Endothelial cell of umbilical vein (primary cell): ENCODE measurements at places on chromosomes 5 and 9.

GRCh38 chr5:5179597-5179996 lies 39.5 kb downstream of the ADAMTS16 start:
- DNase-seq, result no peak

DNA sequence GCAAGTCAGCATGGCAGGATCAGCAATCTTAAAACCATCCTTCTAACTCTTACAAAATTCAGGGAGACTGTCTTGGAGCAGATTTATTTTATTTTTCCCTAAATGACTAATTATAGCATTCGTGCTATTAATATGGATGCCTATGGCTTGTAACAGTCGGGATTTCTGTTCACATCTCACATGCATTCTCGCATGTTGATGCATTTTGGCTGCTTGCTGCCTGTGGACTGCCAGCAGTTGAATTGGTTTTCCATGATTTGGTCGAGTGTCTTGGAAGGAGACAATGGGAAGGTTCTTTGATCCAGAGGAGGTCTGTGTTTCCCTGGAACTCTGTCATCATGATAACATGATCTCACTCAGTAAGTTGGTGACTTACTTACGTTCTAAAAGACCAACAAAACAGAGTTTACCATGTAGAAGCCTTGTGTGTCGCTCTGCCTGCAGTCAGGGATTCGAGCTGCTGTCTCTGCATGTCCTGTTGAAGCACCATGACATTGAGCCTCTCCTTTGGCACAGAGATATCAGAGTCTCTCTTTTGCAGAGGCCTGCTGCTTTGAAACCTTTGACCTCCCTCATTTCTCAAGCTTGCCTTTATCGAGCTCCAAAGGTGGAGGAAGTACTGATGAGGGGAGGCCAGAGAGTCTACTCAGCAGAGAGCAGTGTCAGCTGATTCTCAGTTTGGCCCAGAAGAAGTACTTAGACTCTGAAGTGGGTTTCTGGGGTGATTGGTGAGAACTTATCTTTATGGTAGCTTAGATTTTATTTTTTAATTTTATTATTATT lies 82.4 kb downstream of the ARHGAP26 start:
- DNase-seq, result no peak

DNA sequence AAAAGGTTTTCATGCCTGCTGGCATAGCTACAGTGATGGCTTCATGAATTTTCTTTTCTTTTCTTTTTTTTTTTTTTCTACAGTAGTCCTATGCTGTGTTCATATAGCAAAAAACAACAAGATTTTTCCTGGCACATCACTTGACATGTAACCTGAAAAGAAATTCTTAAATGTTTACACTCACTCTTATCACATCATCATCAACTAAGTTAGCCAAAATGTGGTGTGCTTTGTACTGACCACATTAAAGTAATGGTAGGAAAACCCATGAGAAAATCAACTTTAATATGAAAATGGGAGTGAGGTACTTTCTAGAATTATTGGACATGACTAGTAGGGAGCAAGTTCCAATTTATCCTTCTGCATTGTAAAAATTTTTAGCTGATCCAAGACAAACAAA lies 146.7 kb downstream of the SSBP2 start:
- no peak for DNase-seq

DNA sequence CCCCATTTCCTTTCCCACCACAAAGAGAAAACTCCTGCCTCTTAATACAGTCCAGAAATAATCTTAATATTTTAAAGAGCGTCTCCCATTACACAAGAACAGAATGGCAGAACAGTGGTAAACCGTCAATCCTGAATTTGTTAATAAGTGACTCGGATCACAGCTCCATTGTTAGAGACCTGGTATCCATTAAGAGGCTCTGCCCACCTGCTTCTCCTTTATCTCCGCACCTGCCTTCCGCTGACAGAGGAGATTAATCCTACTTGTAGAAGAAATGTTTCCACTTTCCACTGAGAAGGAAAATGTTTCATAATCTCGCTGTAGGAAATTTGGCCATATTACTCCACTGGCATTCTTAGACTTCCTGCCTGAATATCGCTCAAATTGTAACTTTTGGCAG lies 1493.2 kb downstream of the MAT2B start:
- DNase-seq, result no peak

GRCh38 chr9:112757282-112757883 lies 6.8 kb downstream of the SNX30 start:
- no peak for DNase-seq

DNA sequence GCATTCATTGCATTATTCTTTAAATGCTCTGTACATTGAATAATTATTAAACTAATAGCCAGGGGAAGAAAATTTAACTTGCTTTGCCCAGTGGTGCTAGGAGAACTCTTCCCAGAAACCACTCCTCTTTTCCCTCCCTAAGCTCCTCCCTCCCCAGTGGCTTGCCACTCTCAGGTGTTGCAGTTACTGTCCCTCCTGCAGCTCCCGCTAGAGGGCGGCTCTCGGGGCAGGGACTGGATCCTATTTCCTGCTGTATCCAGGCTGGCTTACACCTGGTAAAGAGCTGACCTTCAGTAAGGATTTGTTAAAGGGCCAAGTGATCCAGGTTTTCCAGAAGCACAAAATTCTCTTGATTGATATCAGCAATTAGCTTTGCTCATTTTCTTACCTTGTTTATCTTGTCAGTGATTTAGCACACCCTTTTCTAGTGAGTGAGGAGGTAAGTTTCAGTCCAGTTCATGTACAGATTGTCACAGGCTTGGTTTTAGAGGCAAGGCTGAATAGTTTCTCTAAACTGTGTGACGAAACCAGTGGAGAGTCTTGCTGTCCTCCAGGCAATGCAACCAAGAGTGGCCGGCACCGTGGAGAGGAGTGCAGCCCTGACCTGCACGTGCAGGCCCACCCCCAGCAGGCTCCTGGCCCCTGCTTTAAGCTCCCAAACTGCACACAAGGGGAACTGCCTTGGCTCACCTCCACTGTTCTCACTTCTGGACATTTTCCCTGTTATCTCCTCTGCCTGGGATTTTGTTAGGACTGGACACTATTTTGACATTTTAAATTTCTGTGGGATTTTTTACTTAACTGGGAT lies 423.8 kb downstream of the SPOCK1 start:
- DNase-seq, result peak; percentile 33

- no peak for DNase-seq
These were observed 103.5 kb downstream of the DAPK1 start for GRCh38 chr9:87601176-87601575.

DNA sequence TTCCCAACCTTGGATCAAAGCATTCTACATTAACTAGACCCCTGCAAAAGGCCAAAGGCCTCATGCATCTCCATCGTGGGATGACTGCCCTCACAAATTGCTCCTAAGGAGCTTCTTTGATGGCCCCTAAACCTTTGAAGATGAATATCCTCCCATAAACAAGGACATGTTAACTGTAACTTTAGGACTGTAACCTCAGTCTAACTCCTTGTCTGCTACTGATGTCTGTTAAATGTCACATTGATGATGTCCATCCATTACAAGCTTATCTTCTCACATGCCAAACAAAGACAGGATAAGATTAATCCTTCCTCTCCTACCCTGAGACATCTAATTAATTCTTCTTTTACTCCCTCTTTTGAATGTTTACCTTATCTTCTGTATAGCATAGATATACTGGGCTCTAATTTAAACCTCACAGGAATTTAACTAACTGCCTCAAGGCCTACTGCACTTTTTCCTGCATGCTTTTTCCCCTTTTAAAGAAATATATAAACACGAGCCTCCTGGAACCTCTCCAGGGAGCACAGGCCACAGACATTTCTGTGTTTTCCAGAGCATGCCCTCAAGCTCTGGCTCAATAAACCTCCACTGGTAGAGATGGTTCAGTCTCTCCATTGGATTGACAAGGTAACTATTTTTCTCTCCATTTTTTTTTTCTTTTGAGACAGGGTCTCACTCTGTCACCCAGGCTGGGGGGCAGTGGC lies 90.6 kb upstream of the SLC25A48 start:
- no peak for DNase-seq

DNA sequence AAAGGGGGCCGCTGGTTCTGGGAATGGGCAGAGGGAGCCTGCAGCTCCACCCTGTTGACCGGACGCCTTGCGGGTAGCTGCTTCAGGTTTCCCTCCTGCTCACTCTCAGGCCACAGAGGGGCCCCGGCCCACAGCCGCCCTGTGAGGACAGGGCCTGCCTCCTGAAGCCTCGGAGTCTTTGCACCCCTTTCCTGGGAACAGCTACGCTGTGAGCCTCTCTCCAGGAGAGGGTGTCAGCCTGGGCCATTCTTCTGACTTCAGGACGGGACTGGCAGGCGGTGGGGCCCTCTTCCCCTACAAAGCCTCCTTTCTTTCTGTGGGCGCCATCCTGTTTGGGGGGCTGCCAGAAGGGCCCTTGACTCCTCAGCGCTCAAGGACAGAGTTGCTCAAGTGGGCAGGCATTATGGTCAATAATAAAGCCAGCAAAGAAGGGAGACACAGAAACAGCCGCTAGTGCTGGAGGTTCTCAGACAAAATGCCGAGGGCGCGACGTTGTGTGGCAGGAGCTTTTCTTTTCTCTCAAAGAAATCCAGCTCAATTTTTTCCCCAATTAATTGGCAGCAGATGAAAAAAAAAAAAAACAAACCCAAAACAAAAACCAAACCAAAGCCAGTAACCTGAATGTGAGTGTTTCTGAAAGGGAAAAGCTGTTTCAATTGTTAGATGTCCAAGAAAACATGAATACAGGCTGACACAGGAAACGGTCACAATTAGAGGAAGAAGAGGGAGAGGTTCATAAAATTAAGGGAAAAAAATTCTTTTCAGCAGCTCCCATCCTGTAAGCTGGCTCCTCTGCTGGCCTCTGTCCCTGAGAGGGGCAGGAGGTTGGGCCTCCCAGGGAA lies 12.8 kb upstream of the SLC25A51 start:
- DNase-seq, result peak; percentile 76

DNA sequence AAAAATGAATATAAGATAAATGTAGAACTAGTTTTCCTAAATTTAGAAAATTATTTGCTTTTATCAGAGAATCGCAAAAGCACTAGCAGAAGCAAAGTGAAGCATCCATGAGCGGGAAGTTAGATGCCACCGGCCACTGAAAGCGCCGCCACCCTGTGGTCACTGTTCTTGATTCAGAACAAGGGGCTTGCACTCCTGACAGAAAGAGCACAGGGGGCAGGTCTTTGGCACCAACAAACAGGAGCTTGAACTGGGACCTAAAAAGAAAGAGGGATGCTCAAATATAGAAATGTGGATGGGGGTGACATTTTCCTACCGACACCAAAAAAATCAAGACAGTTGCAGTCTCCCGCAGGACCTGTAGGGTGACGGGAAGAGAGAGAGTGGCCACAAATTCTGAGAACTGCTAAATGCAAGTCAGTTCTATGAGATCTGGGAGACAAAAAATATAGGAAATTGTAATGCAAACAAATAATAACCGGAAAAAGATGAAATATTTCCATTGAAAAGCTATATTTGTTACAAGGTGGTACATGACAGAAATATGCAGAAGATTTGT lies 144.3 kb downstream of the CDH12 start:
- no peak for DNase-seq

DNA sequence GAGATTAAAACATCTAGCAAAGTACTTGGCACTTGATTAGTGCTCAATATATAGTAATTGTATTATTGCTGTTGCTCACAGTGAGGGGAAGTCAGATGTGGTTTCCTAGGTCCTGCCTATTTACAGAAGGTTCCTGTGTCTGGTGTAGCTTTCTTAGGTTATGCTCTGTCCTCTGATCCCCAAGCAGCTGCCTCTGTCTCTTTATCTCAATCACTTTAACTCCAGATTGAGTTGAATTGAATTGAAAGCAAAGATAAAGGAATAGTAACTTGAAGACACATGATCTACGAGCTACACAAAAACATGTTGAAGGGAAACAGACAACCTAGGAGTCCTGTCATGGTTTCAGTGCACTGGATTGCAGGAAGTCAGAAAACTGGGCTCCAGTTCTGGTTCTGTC lies 113.9 kb upstream of the ADAMTSL1 start:
- peak; percentile 82 for DNase-seq

GRCh38 chr5:122195802-122196394 lies 66.6 kb downstream of the ZNF474 start:
- peak; percentile 73 for DNase-seq

DNA sequence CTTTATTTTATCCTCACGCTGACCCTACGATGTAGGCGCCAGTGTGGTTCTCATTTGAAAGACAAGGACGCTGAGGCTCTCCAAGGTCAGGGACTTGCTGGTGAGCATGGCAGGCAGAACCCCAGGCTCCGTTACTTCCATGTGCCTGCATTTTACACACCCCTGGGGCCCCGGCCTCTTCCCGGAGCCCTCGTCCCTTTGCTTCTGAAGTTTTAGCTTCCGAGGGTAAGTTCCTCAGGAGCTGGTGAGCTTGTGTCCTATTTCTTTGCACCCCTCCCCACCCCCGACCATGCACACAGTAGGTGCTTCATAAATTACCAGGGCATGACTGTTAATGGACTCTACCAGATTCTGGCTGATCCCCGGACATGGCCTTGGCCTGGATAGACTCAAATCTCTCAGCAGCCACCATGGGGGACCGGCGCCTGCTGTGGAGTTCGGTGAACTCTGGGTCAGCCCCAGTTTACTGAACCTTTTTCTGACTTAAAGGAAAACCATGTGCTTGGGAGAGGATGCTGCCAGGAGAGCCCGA lies 59.3 kb upstream of the RNU6ATAC start:
- DNase-seq, result no peak

- no peak for DNase-seq
These were observed 971 bp downstream of the TMEM267 start for GRCh38 chr5:43482490-43483297.

GRCh38 chr9:132384376-132384775 lies 22.3 kb downstream of the TTF1 start:
- DNase-seq, result no peak

GRCh38 chr9:37430841-37431597 lies 8.5 kb downstream of the GRHPR start:
- no peak for DNase-seq

GRCh38 chr9:33229359-33230114 lies 10.4 kb upstream of the SPINK4 start:
- no peak for DNase-seq

- DNase-seq, result peak; percentile 50
These were observed 898 bp downstream of the STC2 start for GRCh38 chr5:173327084-173327947.

GRCh38 chr5:170388818-170389549 lies at the start of gene KCNMB1:
Gene KCNMB1, minus strand, starts transcription at chr5:170389367. Its CDS starts 3,920 bp downstream, at chr5:170385447.
- no peak for DNase-seq

DNA sequence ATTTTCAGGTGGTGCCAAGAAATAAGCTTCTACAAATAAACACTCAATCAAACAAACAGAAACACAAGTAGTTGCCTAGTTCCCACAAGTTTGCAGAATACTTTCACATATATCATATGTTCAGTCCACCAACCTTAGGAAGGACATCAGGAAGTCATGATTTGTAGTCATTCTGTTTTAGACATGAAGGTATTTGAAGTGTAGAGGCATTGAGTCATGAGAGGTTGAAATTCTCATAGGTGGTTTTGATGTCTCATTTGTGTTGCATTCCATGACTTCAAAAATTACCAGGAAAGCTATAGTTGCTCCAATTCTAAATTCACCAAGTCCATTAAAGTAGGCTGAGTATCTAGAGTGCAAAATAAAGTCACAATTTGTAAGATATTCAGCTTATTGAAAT lies 159.0 kb downstream of the KCTD16 start:
- DNase-seq, result no peak
